ENCODE measurements at places on chromosomes 7 and 10. TPM values are rescaled to one million over a fixed set of nuclear protein-coding genes. Genes with fewer than 3 reads are reported as not detected.
A peak's percentile ranks its signal among the peaks of the same experiment; 100 is the strongest.

- ATAC-seq = no peak
These were observed 145.5 kb upstream of the CELF2 start for GRCh38 chr10:10872035-10872673.

DNA sequence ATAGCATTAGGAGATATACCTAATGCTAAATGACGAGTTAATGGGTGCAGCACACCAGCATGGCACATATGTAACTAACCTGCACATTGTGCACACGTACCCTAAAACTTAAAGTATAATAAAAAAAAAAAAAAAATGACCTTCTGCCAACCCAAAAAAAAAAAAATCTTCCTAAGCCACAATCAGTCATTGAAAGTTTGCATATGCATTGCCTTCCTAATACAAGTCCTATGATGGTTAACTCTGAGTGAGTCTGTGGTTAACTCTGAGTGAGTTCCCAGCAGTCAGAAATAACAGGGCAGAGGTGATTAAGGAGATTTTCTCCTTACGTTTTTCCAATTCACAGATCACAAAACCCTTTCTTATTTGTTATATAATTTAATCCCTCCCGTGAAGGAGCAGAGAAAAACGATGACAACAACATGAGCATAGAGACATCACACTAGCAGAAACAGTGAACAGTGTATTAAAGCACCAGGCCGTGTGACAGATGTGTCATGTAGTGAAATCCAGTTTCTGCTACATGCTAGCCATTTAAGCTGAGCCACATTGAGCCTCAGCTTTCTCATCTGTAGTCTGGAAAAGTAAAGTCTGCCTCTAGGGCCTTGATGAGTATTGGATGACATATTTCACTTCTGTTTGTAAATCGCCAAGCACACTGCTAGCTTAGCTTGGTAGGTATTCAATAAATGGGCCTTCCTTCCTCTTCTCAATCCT is 7.4 kb upstream of the RNF148 start:
- no peak for ATAC-seq

DNA sequence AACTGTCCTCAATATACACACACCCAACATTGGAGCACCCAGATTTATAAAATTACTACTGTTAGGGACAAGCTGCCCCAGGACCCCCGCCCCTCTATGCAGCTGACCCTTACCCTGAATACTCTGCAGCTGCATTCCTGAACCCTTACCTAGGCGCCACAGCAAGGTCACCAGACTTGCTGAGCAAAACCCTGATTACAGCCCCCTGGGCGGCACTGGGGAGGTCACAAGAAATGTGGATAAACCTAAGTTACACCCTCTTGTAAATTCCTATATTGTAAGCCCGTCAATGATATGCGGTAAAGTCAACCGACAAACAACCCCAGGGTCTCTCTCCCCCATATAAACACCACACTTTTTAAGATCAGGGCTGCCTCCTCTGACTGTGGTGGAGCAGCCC is 25.1 kb downstream of the SNX13 start:
- no peak for ATAC-seq

- ATAC-seq = no peak
These were observed 122.5 kb upstream of the MBL2 start for GRCh38 chr10:52895059-52895458.

- ATAC-seq = no peak
These were observed 248.0 kb downstream of the TNS3 start for GRCh38 chr7:47333959-47334358.

DNA sequence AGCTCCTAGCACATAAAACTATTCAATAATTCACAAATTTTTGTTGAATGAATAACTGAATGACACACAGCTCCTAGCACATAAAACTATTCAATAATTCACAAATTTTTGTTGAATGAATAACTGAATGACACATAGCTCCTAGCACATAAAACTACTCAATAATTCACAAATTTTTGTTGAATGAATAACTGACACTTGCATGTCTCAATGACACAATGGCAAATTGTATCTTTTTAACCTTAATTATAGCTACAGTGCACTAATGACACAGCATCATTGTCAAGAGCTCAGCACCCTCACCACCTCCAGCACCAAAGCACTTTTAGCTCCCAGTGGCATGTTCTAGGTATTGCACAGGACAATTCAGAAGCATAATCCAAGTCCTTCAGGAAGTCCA is 131.6 kb downstream of the PDE1C start:
- no peak for ATAC-seq

DNA sequence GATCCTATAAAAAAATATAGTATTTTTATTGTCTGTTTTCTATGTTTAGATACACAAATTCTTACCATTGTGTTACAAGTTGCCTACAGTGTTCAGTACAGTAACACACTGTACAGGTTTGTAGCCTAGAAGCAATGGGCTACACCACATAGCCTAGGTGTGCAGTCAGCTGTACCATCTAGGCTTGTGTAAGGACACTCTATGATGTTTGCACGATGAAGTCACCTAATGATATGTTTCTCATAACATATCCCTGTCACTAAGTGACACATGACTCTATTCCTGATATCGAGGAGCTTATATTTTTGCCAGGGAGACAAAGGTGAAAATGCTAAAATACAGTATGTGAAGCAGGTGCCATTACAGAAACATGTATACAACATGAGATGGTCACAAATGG is 18.6 kb downstream of the ZNF25 start:
- no peak for ATAC-seq

GRCh38 chr7:70042533-70042932 is 444.3 kb downstream of the AUTS2 start:
- ATAC-seq = no peak

DNA sequence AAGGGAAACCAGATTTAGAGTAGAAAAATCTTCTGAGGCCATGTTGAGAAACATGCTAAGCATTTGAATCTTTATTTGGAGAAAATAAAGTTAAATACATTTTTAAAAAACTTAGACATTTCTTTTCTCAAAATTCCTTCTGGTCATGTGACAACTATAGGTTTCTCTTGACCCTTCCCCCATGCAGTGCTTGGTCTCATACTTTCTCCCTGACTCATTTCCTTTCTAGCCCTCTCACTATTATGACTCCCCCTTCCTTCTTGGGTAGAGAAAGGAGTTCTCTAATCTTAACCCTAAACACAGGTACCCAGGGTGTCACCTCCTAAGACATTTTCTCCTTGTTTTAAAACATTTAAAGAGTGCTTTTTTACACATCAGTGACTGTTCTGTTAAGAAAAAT is 179.5 kb upstream of the TMEM106B start:
- no peak for ATAC-seq

DNA sequence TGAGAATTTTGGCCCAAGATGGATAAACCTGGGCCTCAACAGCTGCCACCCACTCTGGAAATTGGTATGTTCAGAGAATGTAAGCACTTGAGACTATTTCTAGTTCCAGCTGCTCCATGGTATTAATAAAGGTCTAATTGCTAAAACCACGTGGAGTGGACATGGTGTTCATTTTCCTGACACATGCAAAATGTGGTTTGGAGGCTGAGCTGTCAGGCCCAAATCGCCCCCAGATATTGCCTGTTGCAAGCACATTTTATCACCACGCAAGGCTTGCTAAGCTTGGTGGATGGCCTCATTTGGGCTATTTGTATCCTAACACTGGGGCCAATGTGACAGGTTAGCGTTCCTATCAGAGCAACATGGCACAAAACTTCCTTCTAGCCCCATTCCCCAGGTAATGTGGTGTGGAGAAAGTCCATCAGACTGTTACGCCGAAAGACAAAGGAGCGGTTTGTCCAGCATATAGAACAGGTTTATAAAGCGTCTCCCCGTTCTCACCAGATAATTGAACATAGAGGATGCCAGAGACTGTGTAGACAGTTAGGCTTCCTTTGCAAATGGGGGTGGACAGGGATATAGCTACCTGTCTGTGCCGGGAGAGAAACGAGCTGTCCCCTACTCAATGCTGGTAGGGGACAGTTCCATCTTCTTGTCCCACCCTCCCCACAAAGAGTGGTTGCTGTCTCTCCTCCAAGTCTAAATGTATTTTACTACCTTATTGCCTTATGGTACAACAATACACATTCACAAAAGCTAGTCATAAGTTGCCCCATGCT is 78.0 kb upstream of the ANKRD1 start:
- ATAC-seq = no peak

DNA sequence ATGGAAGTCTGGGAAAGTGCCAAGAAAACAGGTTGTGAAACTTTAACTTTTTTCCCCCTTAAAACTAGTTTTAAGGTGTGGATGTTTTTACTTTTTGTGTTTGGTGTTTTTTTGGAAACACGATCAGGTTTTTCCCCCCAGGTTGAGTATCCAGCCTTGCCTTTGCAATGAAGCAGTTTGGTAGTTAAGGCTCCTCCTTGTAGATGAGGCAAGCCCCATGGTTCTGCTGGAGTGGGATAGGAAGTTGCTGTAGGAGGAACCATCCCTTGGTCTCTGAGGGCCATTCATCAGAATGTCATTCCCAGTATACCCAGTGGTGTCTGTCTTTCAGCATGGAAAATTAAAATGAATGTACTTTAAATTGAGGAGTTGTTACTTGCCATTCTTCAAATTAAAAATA is 2.7 kb downstream of the CUL1 start:
- no peak for ATAC-seq

- ATAC-seq = no peak
These were observed 86.6 kb downstream of the STRA8 start for GRCh38 chr7:135320268-135320667.

GRCh38 chr10:122471531-122472177 is 10.3 kb downstream of the HTRA1 start:
- no peak for ATAC-seq

GRCh38 chr7:1815051-1815481 is 145.0 kb downstream of the ELFN1 start:
- no peak for ATAC-seq

DNA sequence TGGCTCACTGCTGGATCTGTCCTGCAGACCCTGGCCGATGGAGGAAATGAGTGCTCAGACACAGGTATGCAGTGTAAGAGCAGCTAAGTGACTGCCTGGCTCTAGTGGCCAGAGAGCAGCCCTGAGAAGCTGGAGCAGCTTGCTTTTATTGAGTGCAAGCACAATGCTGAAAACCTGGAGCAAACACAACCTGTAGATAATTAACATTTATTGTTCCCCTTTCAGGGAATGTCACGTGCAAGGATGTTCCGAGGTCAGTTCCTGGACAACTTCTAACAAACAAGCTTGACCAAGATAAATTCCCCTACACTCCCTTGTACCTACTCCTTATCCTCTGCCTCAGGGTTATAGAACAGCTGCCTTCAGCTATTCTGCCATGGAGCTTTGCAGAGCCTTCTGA is 31.3 kb downstream of the DDC start:
- no peak for ATAC-seq

DNA sequence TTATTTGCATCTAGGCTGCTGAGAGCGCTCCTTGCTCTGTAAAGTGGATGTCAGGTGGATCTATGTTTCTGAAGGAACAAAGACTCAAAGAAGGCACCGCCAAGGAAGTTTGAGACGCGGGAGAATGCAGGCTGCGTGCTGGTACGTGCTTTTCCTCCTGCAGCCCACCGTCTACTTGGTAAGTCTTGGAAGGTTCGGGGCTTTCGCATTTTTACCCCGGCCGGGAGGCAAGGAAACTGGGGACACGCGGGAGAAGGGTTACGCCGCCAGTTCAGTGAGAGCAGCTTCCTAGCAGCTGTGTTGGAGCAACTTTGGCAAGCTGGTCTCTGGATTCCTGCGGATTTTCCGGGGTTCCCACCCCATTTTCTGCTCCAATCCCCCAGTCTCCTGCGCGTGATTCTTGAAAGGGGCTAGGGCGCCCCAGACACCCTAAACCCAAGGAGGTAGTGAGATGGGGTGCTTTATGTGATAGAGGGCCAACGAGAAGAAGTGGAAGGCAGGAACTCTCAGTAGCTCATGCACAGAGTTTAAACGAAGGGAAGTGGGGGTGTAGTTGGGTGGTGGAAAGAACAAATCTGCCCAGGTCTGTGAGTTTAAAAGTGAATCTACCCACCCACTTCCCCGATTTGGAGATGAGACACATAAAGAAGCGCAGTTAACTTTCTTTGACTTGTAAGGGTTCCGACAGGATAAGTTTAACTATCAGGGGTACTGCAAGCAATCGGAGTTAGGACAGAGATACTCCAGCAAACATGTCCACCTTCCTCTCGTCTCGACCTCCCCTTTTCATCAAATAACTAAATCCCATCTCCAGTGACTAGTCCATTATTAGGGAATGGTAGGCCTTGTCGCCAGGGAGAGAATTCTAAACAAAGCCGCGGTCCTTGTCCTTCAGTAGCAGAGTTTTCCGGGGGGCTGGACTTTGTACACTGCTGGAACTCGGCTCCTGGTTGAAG is 2.5 kb downstream of the NXPH1 start:
- no peak for ATAC-seq

DNA sequence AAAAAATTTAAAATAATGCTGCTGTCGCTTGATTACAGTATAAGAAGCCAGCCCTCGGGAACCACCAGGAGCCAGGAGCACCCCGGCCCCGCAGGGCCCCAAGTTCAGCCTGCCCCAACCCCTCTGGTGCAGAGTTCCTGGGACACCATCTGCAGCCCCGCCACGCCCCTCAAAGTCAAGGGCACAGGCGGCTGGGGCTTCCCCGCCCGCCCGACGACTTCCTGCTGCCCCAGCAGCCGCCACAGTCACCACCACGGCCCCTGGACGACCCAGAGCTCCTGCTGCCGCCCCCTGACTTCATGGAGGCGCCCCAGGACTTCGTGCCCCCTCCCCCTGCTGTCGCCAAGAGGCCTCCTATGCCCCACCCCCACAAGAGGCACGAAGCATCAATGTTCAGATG is 103.6 kb upstream of the PDSS1 start:
- no peak for ATAC-seq

DNA sequence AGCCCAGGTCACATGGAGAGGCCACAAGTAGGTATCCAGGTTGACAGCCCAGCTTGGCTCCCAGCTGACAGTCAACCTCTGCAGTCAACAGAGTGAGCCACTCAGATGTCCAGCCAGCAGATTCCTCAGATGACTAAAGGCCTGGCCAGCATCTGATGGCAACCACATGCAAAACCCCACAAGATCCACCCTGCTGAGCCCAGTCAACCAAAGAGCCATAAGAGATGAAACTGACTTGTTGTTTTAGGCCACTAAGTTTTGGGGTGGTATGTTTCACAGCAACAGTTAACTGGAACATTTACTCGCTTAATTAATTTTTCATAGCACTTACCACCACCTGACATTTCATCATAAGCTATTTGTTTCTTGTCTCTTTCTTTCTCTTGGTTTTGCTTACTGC is 107.3 kb upstream of the KDM7A start:
- no peak for ATAC-seq

- peak; percentile 97 for ATAC-seq
These were observed at the start of gene UBE2D4 for GRCh38 chr7:43925984-43926797. TSS of gene UBE2D4 (plus strand) at chr7:43926436. CDS start at chr7:43926533, 97 bp downstream.

GRCh38 chr7:150367677-150368095 is 936 bp upstream of the REPIN1 start:
- peak; percentile 75 for ATAC-seq

Gene CALML5
- 16.6 TPM for total RNA-seq

Gene TRIM73
- 0.92 TPM for total RNA-seq

Gene NME8
- total RNA-seq = not detected

Gene DPP6
- 0.12 TPM for total RNA-seq

Gene GRID2IP
- total RNA-seq = 0.12 TPM

Gene CAV2
- total RNA-seq = 50.2 TPM

Gene RAB19
- total RNA-seq = 0.20 TPM

Gene CLCN1
- 0.68 TPM for total RNA-seq

Gene NAT16
- total RNA-seq = not detected

Gene GPR146
- 2.3 TPM for total RNA-seq

Gene GPER1
- total RNA-seq = 1.6 TPM

All from esophagus mucosa (tissue), 1 donor.